Activated CD4-positive, alpha-beta T cell treated with anti-CD3 and anti-CD28 coated beads, Interleukin-2, amount 50 U/mL, for 24 hours (primary cell): ENCODE measurements at places on chromosomes 2 and 18.

GRCh38 chr2:98483257-98483861 lies 38.7 kb downstream of the INPP4A start:
- no peak for DNase-seq

DNA sequence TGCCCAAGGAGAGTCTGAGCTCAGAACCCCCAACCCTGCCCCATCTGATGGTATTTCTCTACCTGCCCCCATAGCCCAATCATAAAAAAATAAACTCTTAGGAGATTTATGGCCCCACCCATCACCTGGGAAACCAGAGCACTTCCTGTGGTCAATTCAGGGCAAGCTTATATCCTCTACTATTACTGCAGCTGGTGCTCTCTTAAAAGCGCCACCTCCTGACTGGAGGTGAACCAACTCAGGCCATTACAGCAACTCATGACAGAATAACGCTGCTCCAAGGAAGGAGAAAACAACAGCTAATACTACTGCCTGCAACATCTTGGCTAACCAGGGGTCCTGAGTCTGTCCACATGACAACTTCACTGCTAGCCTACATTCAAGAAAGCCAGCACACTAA lies 195.7 kb downstream of the MTCL1 start:
- no peak for DNase-seq

DNA sequence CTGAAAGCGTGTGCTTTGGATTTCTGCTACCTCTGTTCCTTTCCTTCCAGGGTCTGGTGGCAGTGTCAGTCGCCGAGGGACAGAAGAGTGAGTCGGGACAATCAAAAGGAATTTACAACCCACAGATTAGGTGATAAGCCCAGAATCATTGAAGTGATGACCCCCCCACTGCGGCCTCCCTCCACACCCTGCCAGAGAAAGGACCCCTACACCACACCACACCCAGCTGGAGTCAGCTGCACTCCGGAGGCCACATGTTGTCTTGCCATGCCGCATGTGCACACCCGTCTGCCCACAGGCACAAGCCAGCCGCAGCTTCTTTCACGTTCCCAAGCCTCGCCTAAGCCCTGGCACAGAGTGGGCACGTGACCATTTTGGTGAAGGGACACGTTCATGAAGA lies 366.8 kb upstream of the SALL3 start:
- no peak for DNase-seq

DNA sequence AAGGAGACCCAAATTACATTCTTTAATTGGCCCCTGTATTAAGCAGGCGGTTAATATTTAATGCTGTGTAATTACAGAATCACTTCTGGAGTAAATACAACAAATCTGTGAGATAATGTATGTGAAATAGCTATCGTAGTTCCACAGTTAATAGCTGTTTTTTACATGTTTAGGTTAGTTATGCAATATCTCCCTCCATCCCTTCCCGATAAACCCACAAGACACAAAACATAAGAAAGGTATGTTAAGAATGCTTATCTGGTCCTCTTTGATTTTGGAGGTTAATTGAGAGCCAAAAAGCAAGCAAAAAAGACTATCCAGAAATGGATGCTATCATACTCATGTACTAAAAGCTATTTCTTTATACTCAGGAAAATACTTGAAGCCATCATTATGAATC lies 49.1 kb downstream of the ZNF638 start:
- no peak for DNase-seq

DNA sequence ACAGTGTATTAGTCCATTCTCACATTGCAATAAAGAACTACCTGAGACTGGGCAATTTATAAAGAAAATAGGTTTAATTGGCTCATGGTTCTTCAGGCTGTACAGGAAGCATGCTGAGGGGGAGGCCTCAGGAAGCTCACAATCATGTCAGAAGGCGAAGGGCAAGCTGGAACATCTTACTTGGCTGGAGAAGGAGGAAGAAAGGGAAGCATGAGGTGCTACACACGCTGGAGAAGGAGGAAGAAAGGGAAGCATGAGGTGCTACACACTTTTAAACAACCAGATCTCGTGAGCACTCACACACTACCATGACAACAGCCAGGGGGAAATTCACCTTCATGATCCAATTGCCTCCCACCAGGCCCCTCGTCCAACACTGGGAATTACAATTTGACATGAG lies 95.3 kb upstream of the FAM110C start:
- no peak for DNase-seq

GRCh38 chr2:15867194-15868171 lies 72.9 kb upstream of the MYCN start:
- no peak for DNase-seq

- no peak for DNase-seq
Measured at GRCh38 chr18:24831081-24831480, 370.6 kb downstream of the HRH4 start.

GRCh38 chr18:25998461-25998860 lies 92.0 kb downstream of the SS18 start:
- DNase-seq: no peak

- DNase-seq: no peak
Measured at GRCh38 chr2:73077424-73077795, 5.9 kb upstream of the SFXN5 start.

GRCh38 chr2:524442-524841 lies 152.8 kb downstream of the TMEM18 start:
- DNase-seq: no peak
